MM.1S (cell line): ENCODE measurements at places on chromosomes 16 and 17.

DNA sequence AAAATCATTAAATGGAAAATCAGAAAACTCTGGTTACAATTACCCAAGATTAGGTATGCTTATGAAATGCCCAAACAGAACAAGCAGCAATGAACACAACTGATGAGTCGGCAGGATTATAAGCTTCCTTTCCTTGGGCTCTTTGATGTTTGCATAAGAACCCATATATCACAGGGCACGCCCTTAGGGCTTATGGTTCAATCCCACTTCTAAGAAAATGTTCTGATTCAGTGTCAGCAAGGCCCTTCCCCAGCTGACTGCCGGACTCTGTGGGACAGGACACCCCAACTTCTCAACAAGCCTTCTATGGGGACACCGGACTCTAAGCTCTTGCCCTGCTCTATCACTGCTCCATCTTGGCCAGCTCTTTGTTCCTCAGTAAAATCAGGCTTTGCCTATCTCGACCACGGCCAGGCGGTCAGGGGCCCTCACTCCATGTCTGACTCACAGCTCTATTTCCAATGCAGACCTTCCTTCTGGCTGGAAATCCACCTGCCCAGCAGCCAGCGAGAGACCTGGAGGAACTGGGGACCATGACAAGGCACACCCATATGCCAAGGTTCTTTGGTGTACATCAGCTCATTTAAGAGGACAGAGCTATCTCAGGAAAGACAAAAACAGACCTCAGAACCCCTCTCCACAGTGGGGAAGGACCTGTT lies 26.8 kb downstream of the LITAFD start:
- no peak overlapping the region for H3K27ac ChIP-seq
- no peaks in the 10 kb centered on the region for H3K27me3 ChIP-seq
- peak; percentile 14 for DNase-seq
- peaks cover 24% of the 10 kb centered on the region for H3K36me3 ChIP-seq
- no peaks in the 10 kb centered on the region for H3K4me1 ChIP-seq
- no peak overlapping the region for H3K4me3 ChIP-seq

DNA sequence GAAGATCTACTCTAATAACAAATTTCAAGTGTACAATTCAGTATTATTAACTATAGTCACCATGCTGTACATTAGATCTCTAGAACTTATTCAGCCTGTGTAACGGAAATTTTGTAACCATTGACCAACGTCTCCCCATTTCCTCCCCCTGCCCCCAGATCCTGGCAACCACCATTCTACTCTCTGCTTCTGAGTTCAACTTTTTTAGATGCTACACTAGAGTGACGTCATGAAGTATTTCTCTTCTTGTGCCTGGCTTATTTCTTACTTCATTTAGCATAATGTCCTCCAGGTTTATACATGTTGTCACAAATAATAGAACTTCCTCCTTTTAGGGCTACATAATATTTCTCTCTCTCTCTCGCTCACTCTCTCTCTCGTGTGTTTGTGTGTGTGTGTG lies 157.5 kb downstream of the ANKFN1 start:
- H3K36me3 ChIP-seq = no peaks in the 10 kb centered on the region
- H3K27ac ChIP-seq = no peak overlapping the region

DNA sequence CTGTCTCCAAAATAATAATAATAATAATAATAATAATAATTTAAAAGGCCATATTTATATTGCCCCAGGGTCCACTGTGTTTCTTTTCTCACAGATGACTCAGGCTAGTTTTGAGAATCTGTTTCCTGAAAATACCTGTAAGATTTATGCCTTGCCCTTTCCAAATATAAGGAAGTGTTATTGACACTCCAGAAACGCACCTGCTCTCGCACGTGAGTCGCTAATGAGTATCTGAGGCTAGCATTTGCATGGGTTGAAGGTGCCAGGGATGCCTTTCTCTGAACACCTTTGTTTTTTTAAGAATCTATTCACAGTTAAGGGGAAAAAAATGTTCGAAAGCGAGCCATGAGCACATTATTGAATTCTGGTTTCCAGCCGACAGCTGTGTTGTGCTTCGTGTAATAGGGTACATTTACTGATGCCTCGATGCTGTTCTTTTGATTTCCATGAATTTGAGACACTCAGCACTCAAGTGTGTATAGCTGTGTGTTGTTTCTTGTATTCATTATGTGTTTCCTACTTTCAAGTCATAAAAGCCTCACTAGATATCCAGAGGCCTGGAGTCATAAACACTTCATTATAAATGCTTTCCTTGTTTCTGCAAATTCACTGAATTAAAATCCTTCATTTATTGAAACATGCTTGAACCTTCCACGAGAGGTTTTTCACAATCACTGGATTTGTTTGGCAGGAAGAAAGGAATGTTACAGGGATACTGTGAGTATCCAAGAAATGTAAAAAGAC lies 45.0 kb upstream of the NOL11 start:
- DNase-seq = no peak
- no peak overlapping the region for H3K4me3 ChIP-seq
- H3K27ac ChIP-seq = no peak overlapping the region
- no peaks in the 10 kb centered on the region for H3K27me3 ChIP-seq

DNA sequence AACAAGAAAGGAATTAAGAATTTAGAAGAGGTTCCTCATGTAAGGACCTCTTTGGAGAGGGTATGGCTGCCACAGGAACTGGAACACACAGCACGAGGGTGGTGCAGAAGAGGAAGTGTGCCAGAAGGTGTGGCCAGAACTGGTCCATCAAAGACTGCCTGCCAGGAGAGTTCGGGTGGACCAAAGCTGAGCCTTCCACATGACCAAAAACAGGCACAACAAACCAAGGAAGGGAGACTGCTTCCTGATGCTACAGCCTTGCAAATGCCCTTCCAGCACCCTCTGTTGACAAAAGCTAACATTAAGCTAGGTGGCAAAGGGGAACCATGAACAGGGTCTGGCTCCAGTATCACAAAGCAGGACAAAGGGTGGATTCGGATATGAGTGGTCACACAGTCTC lies 125.8 kb upstream of the TMEM97 start:
- H3K4me1 ChIP-seq = no peaks in the 10 kb centered on the region
- H3K27me3 ChIP-seq = no peaks in the 10 kb centered on the region
- no peaks in the 10 kb centered on the region for H3K36me3 ChIP-seq
- H3K4me3 ChIP-seq = no peak overlapping the region

GRCh38 chr16:58638148-58639036 lies 8.8 kb upstream of the CNOT1 start:
- no peaks in the 10 kb centered on the region for H3K27me3 ChIP-seq
- H3K27ac ChIP-seq = no peak overlapping the region
- no peaks in the 10 kb centered on the region for H3K4me1 ChIP-seq
- no peak overlapping the region for H3K4me3 ChIP-seq
- H3K36me3 ChIP-seq = no peaks in the 10 kb centered on the region
- DNase-seq = no peak

GRCh38 chr17:787641-788221 lies 5.6 kb downstream of the MRM3 start:
- H3K4me1 ChIP-seq = peaks cover 7% of the 10 kb centered on the region; the same call in 1 of the 2 replicates
- no peak overlapping the region for H3K4me3 ChIP-seq
- no peaks in the 10 kb centered on the region for H3K27me3 ChIP-seq
- peaks cover 13% of the 10 kb centered on the region; the same call in 1 of the 2 replicates for H3K36me3 ChIP-seq

GRCh38 chr17:3529817-3530741 lies 27.5 kb downstream of the TRPV3 start:
- H3K4me3 ChIP-seq = no peak overlapping the region
- no peak overlapping the region for H3K27ac ChIP-seq
- peaks cover 5% of the 10 kb centered on the region; the same call in 1 of the 2 replicates for H3K36me3 ChIP-seq
- DNase-seq = no peak
- no peaks in the 10 kb centered on the region for H3K4me1 ChIP-seq

DNA sequence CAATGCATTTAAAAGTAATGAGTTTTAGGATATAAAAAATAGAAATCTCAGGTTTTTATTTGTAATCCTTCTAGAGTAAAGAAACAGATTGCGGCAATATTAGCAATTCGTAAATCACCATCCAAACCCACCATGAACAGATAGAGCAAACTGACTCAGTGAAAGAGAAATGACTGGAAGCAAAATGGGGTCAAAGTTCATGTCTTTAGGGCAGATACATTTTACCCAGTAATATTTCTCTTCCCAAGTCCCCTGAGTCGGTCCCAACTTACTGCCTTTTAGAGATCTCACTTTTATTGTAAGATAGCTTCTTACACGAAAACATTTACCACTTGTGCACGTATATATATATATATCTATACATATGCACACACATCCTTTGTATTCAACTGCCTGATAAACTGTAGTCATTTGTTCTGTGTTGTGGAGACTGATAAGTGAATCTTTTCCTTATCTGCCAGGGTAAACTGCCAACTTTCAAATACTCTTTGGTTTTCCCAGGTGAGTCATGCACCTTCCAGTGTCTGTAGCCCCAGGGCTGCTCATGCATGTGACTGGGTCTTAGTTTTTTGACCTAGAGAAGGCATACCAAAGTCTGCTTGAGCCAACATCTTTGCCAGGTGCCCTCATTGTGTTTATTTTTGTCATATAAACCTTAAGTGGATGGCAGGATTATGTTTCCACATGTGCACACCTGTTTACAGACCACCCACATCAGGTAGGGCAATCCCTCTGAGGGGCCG lies 7.8 kb upstream of the IRF8 start:
- H3K4me1 ChIP-seq = 0 out of 2 replicates have a peak, but pooled peaks cover 5% of the 10 kb centered on the region
- DNase-seq = no peak
- H3K27me3 ChIP-seq = peaks cover 28% of the 10 kb centered on the region
- H3K27ac ChIP-seq = no peak overlapping the region
- H3K36me3 ChIP-seq = no peaks in the 10 kb centered on the region

- no peak overlapping the region for H3K27ac ChIP-seq
- H3K4me3 ChIP-seq = no peak overlapping the region
Observed at GRCh38 chr17:11628374-11628773, 30.1 kb downstream of the DNAH9 start.

- no peak overlapping the region for H3K4me3 ChIP-seq
- H3K27me3 ChIP-seq = no peaks in the 10 kb centered on the region
- H3K4me1 ChIP-seq = no peaks in the 10 kb centered on the region
Observed at GRCh38 chr17:72165192-72165866, 44.5 kb downstream of the SOX9 start.

- peaks cover 36% of the 10 kb centered on the region for H3K27me3 ChIP-seq
- H3K27ac ChIP-seq = no peak within 1 kb of the TSS
- H3K36me3 ChIP-seq = no peaks in the 10 kb centered on the region
Observed at GRCh38 chr17:79730769-79731483, at the start of gene ENPP7. Gene ENPP7 (plus strand): TSS chr17:79730943. CDS start chr17:79731140, 197 bp downstream.

DNA sequence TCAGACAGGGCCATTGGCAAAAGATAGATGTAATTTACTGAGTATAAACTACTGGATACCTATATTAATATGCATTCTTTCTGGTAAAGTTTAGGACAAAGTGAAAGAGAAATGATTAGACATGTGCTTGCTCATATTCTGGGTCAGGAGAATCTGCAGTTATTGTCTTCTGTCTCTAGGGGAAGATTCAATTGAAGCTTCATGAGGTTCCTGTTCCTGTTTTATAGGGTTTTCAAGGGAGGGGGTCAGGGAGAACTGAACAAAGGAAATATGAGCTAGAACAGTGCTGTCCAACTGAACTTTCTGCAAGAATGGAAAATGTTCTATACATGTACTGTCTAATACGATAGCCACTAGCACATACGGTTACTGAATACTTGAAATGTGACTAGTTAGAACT lies 59.3 kb upstream of the CORO6 start:
- no peaks in the 10 kb centered on the region for H3K4me1 ChIP-seq
- DNase-seq = peak; percentile 18
- H3K27me3 ChIP-seq = no peaks in the 10 kb centered on the region
- no peaks in the 10 kb centered on the region for H3K36me3 ChIP-seq

GRCh38 chr16:25950586-25951281 lies 259.0 kb downstream of the HS3ST4 start:
- H3K4me1 ChIP-seq = no peaks in the 10 kb centered on the region
- no peak for DNase-seq
- no peak overlapping the region for H3K4me3 ChIP-seq
- no peaks in the 10 kb centered on the region for H3K27me3 ChIP-seq
- no peak overlapping the region for H3K27ac ChIP-seq

DNA sequence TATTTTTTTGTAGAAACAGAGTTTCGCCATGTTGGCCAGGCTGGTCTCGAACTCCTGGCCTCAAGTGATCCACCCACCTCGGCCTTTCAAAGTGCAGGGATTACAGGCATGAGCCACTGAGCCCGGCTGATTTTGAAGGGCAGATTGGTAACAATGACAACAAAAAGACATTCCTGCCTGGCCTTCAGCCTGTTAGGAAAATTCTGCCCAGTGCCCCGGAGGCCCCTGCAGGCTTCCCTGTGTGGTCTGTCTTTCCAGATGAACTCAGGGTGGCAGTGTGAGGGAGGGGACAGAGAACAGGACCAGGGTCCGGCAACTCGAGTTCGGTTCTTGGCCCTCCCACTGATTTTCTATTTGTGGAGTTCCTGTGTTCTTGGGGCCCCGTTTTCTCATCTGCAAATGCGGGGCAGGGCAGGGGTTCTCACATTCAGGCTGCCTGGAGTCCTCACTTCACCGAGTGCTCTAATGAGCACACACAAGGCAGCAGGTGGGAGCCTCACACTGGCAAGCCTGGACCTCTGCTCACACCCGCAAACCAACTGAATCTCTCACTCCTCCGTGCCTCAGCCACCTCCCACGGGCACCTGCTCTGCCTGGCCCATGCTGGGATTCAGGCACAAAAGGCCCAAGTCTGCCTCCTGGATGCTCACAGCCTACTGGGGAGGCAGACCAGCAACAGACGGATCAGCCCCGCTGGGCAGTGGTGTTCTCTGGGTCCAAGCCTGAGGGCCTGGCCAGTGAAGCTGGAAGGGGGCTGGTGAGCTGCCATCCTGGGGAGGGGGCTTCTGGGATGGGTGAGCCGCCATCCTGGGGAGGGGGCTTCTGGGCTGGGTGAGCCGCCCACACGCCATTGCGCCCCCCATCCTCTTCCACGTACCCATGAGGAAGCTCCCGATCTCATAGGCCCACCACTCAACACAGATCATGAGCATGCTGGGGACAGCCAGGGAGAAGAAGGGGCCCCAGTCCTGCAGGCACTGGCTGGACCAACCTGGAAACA lies 10.3 kb downstream of the SLC47A2 start:
- no peak overlapping the region for H3K4me3 ChIP-seq
- no peak for DNase-seq
- H3K27ac ChIP-seq = no peak overlapping the region
- no peaks in the 10 kb centered on the region for H3K27me3 ChIP-seq

DNA sequence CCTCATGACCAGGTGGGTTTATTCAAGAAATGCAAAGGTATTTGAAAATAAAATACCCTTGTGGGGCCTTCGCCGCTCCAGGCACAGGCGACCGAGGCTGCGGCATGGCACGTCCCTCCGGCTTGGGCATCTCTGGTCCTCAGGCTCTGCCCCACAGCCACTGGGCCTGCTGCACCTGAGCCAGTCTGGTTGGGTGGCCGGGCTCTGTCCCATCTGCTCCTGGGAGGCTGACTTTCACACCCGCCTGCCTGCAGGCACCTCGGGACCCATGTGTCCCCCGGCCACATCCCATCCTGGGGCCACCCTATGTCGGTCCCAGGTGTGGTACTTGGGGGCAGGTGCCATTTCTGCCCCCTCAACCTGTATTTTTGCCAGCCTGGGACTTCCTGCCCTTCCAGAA lies 20.9 kb downstream of the OSBPL7 start:
- no peaks in the 10 kb centered on the region; the same call in 1 of the 2 replicates for H3K4me1 ChIP-seq
- 0 out of 2 replicates have a peak, but pooled peaks cover 10% of the 10 kb centered on the region for H3K27me3 ChIP-seq
- H3K4me3 ChIP-seq = no peak overlapping the region
- no peak overlapping the region for H3K27ac ChIP-seq
- H3K36me3 ChIP-seq = no peaks in the 10 kb centered on the region
